C1 segment of cervical spinal cord (tissue), 14 donors: ENCODE measurements at places on chromosomes 2 and 18.

GRCh38 chr2:11030909-11031308 is 119.2 kb downstream of the KCNF1 start:
- no peak for DNase-seq

DNA sequence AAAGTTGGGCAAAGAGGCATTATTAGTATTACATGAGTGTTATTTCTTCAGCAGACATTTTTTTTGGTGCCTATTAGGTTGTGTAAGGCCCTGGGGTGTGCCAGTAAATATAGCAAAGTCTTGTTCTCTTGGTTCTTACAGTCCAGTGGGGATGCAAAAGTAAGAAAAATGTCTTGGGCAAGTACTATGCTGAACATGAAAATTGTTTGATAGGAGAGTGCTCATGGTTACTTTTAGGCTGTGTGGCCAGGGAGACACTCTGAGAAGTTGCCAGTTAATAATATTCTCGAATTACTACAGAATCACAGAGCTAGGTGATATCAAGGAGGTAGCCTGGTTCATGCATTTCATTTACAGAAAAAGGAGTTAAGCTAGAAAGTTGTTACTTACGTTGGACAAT is 1.9 kb downstream of the AGFG1 start:
- no peak for DNase-seq

DNA sequence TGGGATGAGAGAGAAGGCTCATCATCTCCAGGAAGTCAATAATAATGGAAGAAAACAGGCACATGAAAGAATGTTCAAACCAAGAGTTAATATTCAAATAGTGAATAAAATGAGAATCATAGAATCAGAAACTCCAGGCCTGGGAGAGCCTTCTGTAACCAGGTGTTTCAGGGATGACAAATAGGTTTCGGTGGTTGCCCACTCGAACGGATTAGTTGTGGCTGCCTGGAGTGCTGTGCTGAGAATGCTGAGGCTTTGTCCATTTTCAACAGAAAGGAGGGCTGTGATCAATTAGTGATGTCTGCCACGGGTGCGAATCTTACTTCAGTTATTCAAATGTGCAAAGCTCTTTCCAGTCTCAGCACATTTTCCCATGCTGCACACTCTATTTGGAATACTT is 227.3 kb downstream of the INSIG2 start:
- no peak for DNase-seq

DNA sequence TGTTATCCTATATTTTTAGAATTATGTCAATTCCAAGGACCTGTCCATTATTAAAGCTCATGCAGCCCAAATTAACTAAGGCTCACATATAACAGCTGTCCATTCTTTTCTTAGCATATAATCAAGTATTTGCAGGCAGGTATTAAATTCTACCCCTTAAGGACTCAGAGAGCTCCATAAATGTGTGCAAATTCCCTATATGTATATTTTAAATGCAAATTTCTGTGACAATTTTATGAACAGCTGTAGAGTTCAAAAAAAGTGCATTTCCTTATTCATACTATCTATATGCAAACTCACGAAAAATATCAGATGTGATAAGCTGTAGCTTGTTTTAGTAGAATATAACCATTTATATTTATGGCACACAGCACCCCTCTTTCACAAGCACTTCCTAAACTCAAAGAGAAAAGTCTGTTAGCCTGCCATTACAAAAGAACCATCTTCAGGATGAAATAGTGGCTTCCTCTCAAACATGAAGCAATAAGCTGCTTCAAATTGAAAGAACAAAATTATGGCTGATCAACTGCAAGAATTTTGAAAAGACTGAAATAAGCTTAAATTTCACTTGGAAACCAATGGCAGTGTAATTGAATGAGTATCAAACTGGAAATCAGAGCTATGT is 155.0 kb upstream of the REG3G start:
- no peak for DNase-seq

DNA sequence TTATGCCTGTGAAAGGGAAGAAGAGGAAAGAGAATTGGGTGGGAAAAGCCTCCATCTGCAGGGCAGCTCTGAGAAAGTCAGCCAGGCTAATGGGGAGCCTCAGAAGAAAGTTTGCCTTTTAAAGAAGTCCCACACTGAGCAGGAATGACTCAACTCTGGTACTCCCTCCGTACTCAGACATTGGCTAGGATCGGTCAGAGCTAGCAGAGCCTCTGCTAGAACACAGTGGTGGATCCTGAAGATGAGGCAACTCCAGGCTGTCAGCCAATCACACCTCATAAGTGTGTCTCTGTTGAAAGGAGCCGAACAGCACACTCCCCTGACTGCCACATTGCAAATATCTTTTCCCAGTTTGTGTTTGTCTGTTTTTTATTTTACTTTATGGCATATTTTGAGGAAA is 96.9 kb downstream of the HNRNPLL start:
- no peak for DNase-seq

DNA sequence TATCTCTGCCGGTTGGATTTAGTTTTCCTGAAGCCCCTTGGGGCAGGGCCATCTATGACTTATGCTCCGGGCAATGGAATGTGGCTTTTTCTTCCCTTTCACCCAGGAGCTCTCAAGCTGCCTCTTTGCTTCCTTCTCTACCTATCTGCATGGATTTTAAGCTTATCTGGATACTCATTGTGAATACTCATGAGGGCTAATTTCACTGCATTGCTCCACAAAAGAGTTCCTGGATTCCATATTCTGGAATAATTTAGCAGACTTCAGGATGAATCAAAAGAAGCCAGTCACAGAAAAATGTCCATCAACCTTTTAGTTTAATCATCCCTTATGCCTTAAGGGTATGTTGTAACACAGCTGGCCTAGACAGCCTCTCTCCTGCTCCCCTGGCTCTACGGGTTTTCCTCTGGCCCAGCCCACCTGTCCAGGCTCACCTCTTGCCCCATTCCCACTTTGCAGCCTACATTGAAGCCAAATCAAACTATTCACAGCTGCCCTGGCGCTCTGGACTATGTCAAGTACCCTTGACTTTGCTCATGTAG is 122.8 kb upstream of the RMDN2 start:
- DNase-seq, result no peak

- no peak for DNase-seq
These were observed 30.6 kb downstream of the SEPTIN10 start for GRCh38 chr2:109582928-109583895.

GRCh38 chr2:238731961-238732360 is 115.9 kb upstream of the TWIST2 start:
- DNase-seq, result no peak

DNA sequence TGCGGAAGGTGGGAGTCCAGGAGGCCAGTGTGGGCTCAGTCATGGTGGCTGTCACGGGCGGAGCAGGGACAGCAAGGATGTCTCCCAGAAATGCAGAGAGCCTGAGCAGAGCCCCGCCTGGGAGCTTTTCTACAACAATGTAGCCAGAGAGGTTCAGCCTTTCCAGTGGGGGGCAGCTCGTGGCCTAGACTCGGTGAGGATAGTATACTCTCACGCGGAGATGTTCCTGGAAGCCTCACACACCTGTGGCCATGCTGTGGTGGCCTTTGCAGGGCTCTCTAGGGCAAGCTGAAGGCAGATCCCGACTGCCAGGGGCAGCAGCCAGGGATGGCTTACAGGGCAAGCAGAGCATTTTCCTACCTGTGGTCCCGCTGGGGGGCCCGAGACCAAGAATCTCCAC is 244.1 kb downstream of the LDLRAD4 start:
- DNase-seq, result no peak

- no peak for DNase-seq
These were observed 47.0 kb downstream of the REV1 start for GRCh38 chr2:99442837-99443236.

DNA sequence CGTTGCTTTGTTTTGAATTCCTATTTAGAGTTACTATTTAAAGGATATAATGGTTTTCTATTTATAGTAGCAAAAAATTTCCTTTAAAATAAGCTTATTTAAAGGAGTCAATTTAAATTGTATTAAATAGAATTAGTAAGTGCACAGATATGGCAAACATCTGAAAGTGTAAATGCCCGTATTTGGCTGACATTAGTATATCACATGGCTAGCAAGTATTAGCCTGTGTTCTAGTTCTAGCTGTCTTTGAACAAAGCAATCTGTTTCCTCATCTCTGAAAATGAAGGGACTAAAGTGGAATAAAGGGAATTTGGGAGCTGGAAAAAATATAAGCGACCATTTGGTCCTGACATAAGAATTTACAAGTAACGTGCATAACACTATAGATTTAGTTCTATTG is 32.2 kb downstream of the PELI1 start:
- DNase-seq, result no peak

DNA sequence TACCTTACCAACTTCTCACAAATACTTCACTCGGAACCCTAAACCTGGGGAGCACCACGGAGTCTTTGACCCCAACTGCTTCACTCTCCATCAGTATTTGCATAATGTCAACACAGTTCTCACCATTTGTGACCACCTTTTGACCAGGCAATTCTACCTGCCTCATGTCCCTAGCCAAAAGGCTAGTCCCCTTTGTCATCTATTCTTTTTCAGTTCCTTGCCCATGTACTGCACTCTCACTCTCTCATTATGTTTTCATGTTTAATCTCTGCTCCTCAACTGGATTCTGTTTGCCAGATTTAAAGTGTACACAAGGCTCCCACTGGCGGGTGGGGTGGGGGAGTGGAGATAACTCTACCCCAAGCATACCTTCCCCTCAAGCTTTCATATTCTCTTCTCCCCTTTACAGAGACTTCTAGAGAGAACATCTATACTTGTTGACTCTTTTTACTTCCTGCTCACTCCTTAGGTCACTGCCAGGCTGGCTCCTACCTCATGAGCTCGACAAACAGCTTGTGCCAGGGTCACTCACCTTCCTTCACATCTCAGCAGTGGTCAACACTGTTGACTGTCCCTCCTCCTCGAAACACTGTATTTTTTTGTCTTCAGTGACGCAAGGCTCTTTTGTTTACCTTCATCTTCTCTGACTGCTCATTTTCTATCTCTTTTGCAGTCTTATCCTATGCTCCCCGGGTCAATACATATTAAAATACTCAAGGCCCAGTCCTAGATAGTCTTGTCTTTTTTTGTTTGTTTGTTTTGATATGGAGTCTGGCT is 88.7 kb upstream of the MAP4K3 start:
- no peak for DNase-seq

- no peak for DNase-seq
These were observed 11.2 kb upstream of the LBH start for GRCh38 chr2:30219886-30220875.

DNA sequence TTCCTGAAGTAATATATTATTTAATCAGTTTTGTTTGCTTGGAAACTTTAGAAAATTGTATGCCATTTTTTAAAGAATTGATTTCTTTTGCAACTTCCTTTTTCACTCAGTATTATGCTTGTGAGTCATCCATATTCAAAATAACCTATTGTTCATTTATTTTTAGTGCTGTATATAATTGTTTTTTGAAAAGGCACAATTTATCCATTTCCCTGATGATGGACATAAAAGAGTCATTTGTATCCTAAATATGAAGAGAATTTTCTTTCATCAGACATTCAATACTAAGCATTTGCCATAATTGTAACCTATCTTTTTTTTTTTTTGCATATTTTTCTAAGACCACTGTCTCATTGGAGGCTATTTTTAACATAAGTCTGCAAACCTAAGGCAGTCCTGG is 134.1 kb upstream of the SERPINE2 start:
- no peak for DNase-seq

GRCh38 chr2:195057001-195057400 is 600.0 kb upstream of the SLC39A10 start:
- DNase-seq, result no peak

DNA sequence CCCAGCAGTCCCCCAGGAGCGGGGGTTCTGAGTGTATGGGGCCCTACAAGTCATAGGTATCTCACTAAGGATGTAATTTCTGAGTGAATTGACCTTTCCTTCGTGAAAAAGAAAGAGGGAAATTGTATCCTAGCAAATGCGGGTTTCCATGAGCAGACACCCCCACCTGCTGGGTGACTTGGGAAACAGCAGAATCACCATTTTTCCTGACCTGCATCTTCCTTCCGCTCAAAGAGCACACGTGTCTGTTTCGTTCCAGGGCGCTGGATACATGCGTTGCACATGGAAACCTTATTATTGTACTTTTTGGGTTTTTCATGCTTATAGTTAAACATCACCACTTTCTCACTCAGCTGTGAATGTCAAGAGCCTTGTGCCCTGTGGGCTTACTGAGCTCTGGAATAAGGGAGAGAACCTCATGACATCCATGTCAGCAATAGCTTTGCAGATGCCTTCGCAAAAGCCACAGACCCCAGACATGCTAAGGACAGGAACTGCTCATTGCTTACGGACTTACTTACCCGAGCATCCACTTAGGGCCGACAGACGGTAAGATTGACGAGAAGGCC is 132.8 kb downstream of the TPO start:
- no peak for DNase-seq

- DNase-seq, result no peak
These were observed 12.6 kb downstream of the GPR35 start for GRCh38 chr2:240637901-240638345.

GRCh38 chr2:238920601-238921001 is 72.7 kb downstream of the TWIST2 start:
- DNase-seq, result no peak

DNA sequence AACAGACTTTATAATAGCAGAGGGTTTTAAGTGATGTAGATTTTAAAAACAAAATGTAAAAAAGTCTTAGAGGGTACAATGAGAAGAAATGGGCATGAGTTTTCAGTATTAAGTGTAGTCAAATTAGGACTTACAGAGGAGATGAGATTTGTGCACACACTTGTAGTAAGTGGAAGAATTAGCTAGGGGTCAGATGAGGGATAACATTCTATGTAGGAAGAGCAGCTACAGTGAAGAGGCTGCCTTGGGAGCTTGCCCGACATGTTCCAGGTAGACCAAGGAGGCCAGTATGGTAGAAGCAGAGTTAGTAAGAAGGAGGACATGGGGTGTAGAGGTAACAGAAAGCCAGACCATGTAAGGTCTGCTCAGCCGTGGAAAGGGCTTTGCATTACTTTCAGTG is 189.2 kb upstream of the DSEL start:
- DNase-seq, result no peak

DNA sequence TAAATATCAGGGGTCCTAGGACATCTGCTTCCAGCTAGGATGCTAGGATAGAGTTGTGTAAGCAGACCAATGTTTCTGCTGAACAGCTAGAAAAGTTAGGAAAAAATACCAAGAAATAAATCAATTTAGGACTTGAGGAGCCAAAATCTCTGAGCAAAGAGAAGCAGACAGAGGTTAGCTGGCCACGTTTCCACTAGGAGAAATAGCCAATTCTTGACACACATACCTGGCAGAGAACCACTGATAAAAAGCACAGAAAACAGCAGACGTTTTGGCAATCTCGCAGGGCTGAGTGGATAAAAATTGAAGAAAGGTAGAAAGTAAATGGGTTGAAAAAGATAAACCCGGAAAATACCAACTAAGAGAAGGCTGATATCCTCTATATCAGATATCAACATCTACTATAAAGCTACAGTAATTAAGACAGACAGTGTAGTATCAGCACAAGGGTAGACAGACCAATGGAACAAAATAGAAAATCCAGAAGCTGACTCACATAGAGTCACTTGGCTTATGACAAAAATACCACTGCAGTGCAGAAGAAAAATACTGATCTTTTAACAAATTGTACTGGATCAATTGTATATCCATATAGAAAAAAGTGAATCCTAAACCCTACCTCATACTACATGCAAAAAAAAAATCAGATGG is 306.1 kb upstream of the KLHL29 start:
- no peak for DNase-seq

GRCh38 chr2:237341872-237342271 is 72.1 kb downstream of the COL6A3 start:
- no peak for DNase-seq

GRCh38 chr2:167939514-167940345 is 307.7 kb downstream of the STK39 start:
- no peak for DNase-seq

- no peak for DNase-seq
These were observed 73.3 kb upstream of the THOC1 start for GRCh38 chr18:341102-341501.

- DNase-seq, result no peak
These were observed 340.3 kb downstream of the CYRIA start for GRCh38 chr2:16325016-16325975.
